Femur (tissue), 1 donor: ENCODE measurements at places on chromosomes 12 and 14.

GRCh38 chr14:88613552-88614010, 50.7 kb downstream of the ZC3H14 start:
- no peak for DNase-seq

- peak; percentile 35 for DNase-seq
Observed at GRCh38 chr14:89618330-89618708, 201.3 kb upstream of the FOXN3 start.

GRCh38 chr12:124946447-124946793, 32.0 kb upstream of the UBC start:
- DNase-seq = no peak

DNA sequence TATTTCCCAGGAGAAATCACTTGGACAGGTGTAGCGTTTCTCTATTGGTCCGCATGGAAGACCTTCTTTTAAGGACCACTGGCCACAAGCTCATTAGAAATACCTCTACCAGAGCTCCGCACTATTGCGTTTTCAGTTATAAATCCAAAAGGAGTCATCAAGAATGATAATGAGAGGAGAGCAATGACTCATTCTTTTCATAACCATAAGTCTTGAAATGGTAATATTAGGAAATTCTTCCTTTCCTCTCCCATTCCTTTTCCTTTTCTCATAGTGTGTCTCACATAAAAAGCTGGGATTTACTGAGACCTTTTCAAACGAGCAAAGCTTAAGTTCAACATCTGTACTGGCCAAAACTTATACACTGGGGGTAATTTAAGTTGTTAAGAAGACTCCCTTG, 215.7 kb downstream of the CPNE8 start:
- DNase-seq = no peak

- no peak for DNase-seq
Observed at GRCh38 chr14:104220215-104221070, 82.1 kb downstream of the KIF26A start.

DNA sequence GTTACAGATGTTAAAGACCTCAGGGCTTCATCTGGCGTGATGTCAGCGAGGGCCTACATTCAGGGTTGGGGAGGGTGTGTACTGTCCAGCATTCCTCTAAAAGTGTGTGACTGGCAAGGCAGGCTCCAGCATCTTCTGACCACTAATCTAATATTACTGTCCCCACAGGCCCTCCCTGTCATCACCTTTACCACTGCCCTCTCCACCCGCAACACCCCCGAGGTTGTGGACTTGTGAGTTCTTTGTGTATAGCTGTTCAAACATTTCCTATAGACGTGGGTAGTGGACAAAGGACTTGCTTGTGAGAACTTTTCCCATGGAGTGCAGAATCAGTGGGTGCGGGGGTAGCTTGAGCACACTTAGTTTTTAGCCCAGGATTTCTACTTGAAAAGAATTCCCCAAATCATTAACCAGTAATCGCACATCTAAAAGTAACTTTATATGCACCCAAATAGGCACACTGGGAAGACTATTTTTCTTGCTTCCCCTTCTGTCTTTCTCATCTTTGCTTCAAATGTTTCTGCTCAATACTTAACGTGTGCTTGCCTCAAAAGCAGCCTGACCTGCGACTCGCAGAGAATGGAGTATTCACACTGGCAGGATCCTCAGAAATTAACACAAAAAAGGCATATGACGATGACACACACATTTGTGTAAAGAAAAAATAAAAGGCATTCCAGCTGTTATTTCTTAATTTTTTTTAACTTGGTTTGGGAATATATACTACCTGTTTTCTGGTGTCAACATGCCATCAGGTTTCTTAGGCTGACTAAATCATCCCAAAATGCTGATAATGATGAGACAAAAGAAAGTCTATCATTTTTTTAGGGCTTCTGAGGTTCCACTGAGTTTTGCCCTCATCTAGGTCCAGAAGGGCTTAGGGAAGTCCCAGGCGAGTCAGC, 158.4 kb upstream of the HIF1A start:
- no peak for DNase-seq

DNA sequence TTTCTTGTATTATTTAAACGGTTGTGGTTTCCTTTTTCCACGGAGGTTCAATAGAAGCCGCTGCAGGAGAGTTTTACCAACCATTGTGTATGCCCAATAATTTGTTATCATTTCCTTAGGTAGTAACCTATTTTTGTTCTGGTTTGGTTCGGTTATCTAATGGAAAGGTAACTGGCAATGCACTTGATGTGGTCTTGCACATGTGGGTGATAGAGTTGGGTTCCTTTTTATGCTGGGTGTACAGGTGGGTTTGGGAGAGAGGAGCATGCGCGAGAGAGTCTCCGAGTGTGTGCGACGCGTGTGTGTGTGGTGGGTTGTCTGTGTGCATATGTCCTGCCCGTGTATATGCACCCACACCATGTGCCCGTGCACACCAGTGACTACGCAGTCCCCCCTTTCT, 102.7 kb upstream of the FKBP4 start:
- no peak for DNase-seq

DNA sequence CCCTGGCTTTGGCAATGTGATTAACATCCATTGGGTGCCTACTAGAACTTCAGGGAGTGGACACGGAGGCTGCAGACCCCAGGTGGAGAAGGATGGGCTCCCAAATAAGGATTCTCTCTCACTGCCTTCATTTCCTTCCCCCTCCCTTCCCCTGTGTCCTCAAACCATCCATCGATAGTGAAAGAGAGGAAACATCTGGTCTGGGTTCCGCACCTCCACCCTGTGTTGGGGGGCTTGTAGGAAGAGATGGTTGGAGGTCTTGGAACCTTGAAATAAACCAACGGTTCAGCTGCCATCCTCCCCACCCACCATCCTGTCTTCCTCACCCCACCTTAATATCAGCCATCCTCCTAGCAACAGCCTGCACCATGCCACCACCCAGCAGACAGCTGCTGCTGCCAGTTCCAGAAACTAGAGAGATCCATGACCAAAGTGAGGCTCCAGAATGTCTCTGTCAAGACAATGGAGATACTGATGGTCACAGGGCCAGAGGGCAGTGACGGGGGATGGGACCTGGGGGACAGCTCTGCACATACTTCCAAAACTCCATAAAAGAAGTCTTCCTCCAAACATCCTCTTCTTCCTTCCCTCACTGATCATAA, 153.1 kb upstream of the CCND2 start:
- DNase-seq = peak; percentile 60

- no peak for DNase-seq
Observed at GRCh38 chr14:37329189-37330001, 131.7 kb downstream of the MIPOL1 start.

GRCh38 chr12:58745348-58746125, 174.8 kb downstream of the LRIG3 start:
- DNase-seq = no peak

DNA sequence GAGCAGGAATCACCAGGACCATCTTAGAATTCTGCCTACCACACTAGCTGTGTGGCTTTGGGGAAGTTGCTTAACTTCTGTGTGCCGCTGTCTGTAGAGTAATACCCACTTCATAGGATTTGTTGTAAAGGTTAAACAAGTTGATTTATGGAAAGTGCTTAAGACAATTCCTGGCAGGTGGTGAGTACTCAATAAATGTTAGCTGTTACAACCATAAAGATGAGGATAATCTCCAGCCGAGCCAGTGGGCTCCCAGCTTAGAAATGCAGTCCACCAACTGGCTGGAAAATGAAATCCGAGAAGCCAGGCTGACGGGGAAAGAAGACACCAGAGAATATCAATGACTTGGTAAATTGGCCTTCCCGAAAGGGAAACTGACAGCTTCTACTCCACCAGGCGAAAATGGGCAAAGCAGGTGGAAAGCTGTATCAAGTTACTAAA, 173.5 kb downstream of the CHST11 start:
- no peak for DNase-seq

DNA sequence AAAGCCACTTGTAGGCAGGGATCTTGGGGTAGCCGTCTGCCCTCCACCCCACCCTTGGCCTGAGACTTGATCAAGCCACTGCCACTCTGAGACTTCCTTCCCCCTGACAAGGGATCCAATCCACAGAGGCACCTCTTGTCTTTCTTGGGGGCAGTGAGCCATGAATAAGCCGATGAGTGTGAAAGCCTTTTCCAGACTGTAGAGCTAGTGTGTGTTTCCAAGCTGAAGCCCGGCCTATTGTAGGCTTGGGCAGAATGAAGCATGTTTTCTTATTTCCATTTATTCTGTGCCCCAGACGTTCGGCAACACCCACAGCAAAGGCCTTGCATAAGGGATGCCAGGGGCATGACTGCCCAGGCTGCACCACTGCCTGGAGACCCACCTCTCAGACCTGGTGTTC, 991.6 kb downstream of the BCL11B start:
- no peak for DNase-seq

DNA sequence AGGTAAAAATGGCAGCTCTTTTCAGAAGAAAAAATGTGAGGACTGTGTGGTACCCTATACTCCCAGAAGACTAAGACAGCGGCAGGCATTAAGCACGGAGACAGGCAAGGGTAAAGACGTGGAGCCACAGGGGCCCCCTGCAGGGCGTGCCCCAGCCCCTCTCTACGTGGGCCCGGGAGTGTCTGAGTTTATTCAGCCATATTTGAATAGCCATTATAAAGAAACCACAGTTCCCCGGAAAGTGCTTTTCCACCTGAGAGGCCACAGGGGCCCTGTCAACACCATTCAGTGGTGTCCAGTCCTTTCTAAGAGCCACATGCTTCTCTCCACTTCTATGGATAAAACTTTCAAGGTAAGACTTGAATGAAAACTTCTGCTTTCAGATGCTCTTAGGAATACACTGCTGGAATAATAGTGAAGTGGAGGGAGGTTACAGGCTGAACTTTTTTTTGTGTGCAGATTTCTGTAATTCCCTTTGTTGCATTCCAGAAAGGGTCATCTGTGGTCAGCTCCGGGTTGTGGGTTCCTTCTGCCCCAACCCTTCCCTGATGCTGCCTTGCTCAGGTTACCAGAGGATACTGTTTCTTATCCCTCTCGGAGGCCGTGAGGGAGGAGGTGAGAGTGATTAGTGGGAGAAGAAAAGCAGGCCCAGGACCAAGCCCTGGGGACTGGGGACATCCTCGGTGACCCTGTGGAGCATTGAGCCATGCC, 58.4 kb downstream of the SLC25A47 start:
- DNase-seq = no peak

GRCh38 chr14:99408286-99408970, 72.2 kb downstream of the SETD3 start:
- no peak for DNase-seq

DNA sequence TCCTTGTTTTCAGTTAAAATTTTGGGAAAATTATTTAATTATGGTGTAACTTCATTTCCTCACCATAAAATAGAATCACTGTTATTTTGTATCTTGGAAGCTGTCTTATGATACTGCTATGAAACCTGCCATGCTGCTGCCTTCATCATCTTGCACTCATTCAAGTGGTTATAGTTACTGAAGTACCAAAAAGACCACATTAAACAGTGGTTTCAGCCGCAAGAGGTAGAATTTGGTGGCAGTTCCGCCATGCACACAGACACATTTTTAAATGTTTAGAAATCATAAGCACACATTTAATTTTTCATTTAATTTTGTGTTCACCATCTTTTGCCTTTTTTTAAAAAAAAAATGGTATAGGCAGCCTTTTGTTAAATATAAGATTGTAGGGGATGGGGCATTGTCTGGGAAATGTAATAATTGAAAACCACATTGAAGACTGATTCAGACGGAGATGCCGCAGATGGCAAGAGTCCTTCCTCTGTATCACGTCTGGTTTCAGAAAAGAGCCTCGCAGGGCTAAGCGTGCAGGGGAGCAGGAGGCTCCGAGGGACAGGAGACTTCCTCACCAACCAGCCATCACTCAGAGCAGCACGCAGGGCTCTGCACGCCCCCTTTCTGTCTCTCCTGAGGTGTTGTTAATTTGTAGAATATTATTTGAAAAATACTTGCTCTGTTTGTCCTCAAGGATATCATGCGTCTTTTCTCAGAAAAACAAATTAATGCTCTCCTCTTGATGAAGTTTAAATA, 115.2 kb upstream of the PELI2 start:
- no peak for DNase-seq
